AG10803 (cell line): ENCODE measurements at places on chromosomes 7 and 10.

DNA sequence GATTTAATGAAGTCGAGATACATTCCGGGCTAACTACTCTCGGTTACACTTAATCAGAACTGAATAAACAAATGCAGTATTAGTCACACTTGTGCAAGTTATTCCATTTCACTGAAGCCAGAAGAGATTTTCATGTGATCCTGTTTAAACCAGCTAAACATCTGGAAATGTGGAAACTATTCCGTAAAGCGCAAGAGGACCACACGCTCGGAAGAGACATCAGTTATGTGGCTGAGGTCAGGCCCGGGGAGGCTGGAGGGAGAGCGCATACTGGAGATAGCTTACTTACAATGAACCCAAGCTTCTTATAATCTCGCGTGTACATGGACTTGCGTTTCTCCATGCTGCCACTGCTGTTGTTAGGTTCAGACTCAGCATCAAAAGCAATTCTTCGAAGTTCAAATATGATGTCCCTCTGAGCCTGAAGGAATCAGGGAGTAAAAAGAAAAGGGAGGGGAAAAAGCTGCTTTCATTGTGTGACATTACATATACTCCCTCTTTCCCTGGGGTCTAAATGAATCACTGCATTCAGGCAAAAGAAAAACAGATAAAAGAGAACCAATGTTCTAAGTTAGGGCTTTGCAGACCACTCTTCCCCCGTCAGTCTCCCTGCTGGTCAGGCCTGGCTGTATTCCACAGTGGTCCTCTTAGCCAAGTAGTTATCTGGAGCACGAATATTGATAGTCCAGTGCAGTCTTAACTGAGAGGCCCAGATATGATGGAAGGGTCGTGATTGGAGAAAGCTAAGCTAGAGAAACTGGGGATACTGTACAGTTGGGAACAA is 237.4 kb downstream of the ELMO1 start:
- peak; percentile 61 for DNase-seq

DNA sequence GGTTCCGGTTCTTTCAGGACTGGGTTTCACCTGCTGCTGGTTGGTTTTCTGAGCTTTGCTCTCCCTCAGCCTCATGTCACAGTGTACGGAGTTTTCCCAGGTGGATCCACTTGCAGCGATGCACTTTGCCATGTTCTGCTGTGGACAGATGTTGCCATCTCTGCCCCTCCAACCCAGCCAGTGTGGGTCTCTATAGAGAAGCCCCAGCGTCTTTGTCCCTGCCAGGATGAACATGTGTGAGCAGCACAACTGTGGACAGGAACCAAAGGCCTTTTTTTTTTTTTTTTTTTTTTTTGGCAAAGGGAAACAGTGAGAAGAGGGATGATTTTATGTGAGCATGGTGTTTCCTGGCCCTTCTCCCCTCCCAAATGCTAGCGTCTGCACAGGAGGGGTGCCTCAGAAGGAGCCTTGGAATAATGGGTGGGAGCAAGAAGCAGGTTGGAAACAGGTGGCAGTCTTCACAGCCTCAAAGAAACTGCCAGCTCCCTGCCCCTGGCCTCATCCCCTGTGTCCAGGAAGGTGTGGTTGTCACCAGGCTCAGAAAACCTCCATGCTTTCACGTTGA is 106.5 kb downstream of the RPS24 start:
- DNase-seq, result no peak

DNA sequence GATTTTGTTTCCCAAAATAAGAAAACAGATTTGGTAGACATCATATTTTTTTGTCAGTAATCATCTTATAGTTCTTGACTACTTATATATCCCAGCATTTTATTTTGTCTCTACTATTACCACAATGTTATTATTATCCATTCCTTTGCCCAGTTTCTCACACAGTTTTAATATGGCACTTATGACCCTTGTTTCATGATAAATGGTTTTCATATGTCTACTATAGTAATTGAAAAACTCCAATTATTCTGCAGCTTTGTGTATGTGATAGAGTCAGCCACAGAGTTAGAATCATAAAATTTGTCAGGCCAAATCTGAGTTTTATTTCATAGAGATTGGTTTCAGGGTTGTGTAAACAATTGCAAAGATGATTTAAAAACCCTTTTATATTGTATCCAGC is 203.9 kb downstream of the MALRD1 start:
- no peak for DNase-seq

DNA sequence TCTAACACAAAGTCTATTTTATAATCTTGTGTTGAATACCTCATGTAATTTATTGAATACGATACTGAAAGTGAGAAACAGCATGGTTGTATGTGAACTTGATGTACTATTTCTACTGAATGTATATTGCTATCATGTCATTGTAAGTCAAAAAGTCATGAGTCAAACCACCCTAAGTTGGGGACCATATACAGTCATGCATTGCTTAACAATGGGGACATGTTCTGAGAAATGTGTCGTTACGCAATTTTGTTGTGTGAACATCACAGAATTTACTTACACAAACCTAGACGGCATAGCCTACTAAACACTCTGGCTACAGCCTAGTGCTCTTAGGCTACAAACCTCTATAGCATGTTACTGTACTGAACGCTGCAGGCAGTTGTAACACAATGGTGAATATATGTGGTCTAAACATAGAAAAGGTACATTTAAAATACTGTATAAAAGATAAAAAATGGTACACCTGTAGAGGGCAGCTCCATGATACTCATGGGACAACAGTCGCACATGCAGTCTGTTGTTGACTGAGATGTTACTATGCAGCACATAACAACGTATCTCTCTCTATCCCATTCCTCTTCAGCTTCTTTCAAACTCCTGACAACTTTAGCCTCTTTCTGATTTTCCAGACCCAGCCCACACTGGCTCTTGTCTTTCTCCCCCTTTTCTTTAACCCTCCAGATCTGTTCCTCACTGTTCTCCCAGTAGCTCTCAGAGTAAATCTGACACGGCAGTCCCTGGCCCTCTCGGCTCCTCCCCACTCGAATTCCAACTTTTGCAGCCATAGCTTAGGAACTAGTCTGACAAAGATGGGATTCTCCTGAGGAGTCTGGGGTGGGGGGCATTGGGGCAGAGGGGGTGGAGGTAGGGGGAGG is 90.1 kb downstream of the SNX10 start:
- no peak for DNase-seq

DNA sequence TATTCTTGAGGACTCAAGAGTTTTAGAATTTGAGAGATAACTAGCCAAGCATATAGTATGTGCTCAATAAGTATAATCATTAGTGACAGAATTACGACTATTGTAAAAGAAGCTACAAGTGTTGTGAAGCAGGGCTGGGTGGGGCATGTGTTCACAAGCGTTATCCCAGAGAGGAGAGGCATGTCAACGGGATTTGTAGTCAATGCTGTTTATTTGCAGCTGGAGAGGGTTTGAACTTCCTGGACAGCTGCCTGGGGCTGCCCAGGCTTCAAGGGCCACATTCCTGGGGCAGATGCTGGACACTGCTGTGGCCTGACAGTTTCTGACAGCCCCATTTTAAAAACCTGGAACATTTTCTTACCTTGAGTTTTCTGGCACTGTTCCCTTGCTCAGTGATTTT is 36.9 kb upstream of the CDHR3 start:
- DNase-seq, result peak; percentile 51

DNA sequence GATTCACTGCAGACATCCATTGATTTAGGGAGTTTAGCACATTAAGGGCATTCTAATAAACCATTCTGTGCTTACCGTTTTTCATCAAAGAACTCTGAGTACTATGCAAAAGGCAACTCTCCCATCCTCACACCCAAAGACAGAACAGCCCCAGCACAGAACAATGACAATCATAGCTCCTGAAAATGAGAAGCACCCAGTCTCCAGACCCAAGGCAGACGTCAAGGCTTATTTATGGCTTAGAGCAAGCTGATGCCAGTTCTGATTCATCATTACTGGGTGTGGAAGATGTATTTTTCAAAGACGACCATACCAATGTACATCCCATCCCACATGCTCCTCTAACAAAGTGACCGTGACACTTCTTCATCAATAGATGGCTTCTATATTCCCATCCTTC is 67.6 kb downstream of the OSBPL3 start:
- no peak for DNase-seq

DNA sequence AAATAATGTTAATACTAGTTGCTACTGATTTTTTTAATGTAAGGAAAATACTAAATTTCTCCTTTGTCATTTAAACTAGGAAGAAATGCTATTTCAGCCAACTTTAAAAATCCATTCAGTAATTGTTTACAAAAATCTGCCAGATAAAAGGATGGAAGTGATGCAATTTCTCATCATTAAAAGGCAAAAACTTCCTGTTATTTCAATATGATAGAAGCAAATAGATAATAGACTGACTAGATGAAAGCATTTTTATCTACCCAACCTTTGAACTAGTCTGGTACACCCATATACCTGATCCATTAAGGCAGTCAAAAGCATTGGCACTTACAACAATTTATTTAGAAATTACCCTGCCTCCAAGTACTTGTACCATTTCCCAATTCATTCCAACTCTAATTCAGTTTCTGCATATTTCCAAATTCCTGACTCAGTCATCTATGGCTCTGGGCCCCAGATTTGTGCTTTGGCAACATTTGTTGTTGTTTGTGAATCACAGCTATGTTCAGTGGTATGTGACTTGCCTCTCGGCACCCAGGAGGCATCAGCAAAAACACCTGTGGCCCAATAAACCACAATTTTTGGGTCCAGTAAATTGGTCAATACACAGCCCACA is 482.6 kb upstream of the SEMA3A start:
- peak; percentile 85 for DNase-seq

GRCh38 chr7:116585967-116586366 is 61.1 kb downstream of the CAV1 start:
- DNase-seq, result no peak

- no peak for DNase-seq
Measured at GRCh38 chr10:128568041-128568440, 441.8 kb upstream of the MKI67 start.

- no peak for DNase-seq
Measured at GRCh38 chr10:100349087-100349486, 2.1 kb downstream of the SCD start.

DNA sequence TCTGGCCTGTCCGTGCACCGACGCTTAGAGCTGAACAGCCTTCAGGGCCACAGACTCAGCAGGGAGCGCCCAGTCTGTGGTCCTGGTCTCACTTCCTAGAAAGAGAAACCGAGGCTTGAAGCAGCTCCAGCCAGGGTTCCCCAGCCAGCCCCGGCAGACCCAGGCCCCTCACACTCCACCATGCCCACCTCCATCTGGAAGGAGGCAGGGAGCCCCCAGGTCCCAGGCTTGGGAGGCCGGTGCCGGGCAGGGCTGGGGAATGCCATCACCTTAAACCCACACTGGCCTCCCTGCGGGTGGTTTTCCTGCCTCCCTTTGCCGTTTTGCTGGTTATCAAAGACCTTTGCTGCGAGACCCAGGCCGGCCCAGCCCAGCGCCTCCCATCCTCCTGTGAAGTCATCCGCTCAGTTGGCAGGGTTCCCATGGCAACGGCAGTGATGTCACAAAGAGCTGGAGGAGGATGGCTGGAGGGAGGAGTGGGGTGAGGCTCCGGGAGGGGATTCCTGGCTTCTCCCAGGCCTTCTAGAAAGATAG is 24.0 kb downstream of the ELFN1 start:
- peak; percentile 12 for DNase-seq
